ENCODE measurements at places on chromosomes 4 and X. TPM values are rescaled to one million over a fixed set of nuclear protein-coding genes. Genes with fewer than 3 reads are reported as not detected.

GRCh38 chr4:2390784-2391421, 27.5 kb downstream of the ZFYVE28 start:
- DNase-seq, result no peak

DNA sequence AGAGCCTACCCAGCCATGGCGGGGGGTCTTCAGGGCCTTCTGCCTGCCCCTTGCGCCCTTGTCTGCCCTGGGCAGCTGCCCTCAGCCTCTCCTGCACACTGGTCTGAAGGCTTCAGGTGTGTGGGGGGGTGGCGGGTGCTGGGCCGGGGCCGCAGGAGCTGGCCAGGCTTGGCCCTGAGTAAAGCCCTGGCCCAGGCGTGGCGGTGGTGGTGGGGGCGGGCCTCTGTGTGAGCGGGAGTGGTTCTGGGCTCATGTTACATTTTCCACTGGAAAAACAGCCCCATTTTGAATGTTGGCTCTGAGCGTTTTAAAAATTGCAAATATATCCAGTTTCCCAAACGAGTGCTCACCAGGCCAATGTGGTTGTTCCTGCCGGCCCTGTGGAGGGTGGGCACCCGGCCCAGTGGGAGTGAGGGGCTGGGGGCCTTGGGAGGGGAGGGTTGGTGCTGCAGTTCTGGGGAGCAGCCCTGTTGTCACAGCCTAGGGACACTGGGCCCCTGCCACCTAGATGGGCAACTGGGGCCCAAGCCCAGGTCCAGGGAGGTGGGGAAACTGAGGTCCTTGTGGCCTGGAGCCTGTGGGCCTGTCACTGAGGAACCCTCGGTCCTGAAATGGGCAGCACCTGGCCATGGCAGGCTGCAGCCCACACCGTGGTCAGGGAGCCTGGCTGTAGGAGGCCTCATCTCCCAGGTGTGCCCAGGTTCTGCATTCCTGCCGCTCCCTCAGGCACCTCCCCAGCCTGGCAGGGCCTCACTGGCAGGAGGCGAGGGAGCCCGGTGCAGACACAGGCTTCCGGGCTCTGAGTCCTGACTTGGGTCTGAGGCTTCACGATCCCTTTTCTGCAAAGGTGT, 28.3 kb downstream of the FGFRL1 start:
- DNase-seq, result no peak

- no peak for DNase-seq
These were observed 820.2 kb downstream of the FSTL5 start for GRCh38 chr4:161343569-161343950.

- no peak for DNase-seq
These were observed 1.8 kb upstream of the EXOSC9 start for GRCh38 chr4:121799208-121799823.

GRCh38 chr4:172980219-172980618, 188.4 kb upstream of the GALNT7 start:
- no peak for DNase-seq

- no peak for DNase-seq
These were observed 203.8 kb downstream of the AASDH start for GRCh38 chr4:56183344-56183959.

GRCh38 chrX:149372866-149373265, 132.2 kb downstream of the IDS start:
- no peak for DNase-seq

DNA sequence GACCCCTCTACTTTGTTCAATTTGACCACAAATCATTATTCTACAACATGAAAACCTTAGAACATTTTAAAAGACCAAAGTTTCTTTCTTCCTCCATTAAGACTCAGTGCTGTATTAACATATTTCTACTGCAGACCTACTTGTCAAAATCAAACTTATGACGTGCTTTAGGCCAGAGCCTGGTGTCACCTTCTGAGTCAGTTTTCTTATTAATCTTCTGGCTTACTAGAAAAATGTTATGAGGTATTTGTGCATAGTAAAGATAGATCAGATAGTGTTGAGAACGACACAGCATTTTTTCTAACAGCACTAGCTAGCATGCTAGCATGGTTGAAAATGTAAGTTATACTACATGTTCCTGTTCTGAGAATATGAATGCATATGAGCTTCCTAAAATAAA, 333.6 kb upstream of the FAM241A start:
- no peak for DNase-seq

GRCh38 chr4:570754-571153, 5.3 kb downstream of the TMEM271 start:
- no peak for DNase-seq

DNA sequence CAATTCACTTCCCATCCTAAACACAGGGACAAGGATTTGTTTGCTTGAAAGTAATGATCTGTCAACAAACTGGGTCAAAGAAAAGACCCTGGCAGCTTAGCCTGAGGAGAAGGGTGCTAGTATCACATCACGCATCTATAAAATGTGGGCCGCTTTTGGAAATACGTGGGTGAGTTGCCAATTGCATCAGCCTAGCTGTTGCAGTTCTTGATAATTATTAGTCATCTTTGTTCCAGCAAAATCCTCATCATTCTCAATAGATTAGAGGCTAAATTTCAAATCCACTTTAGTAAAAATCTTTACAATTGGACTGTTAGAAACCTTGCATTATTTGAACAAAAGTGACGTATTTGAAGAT, 33.6 kb upstream of the TAPT1 start:
- DNase-seq, result no peak

GRCh38 chrX:98409867-98410266, 1526.2 kb downstream of the RPA4 start:
- DNase-seq, result no peak

- DNase-seq, result no peak
These were observed 1.4 kb upstream of the SLC34A2 start for GRCh38 chr4:25654031-25654970.

DNA sequence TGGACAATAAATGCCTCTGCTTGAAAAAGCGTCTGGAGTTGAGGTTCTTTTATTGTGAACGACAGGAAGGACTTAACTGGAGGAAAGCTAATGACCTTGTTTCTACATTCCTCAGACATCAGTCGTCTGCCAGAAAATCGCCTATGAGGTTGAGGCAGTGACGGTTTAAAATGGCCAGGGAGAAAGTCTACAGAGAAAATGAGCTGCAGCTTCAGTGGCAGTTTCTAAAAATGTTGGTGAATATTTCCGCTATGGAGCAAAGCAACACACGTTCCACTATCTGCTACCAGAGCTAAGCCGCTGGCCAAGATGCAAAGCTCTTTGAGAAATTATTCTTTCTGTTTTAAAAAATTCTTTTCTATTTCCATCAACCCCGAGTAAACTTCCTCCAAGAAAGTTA, 116.9 kb upstream of the GALNT7 start:
- no peak for DNase-seq

Gene H2BW2
- total RNA-seq, result not detected

Gene FAT4
- total RNA-seq, result 7.2 TPM

Gene ZNF674
- 2.2 TPM for total RNA-seq

Gene KIT
- 5.5 TPM for total RNA-seq

Gene GAGE2A
- not detected for total RNA-seq

Gene UBE2D3
- 231 TPM for total RNA-seq

Gene RAB40A
- total RNA-seq, result 0.33 TPM
